ENCODE measurements at places on chromosomes 5 and 9. TPM values are rescaled to one million over a fixed set of nuclear protein-coding genes. Genes with fewer than 3 reads are reported as not detected.
A peak's percentile ranks its signal among the peaks of the same experiment; 100 is the strongest.

- no peaks in the 10 kb centered on the region for H3K27me3 ChIP-seq
- H3K4me3 ChIP-seq = no peak overlapping the region
- no peaks in the 10 kb centered on the region for H3K4me1 ChIP-seq
- H3K27ac ChIP-seq = peak overlapping the region; percentile 87
- no peaks in the 10 kb centered on the region for H3K36me3 ChIP-seq
Observed at GRCh38 chr5:170151097-170151831, 45.6 kb downstream of the FOXI1 start.

GRCh38 chr5:143506836-143507552 is 103.5 kb upstream of the NR3C1 start:
- peak overlapping the region; percentile 35 for H3K27ac ChIP-seq
- no peaks in the 10 kb centered on the region for H3K4me1 ChIP-seq
- H3K4me3 ChIP-seq = no peak overlapping the region

Gene GRHPR
- 117 TPM for total RNA-seq

Gene PCDHB2
- total RNA-seq = 3.8 TPM

GRCh38 chr5:107875833-107876232 is 205.1 kb upstream of the EFNA5 start:
- H3K36me3 ChIP-seq = no peaks in the 10 kb centered on the region
- DNase-seq = no peak
- no peak overlapping the region for H3K27ac ChIP-seq

DNA sequence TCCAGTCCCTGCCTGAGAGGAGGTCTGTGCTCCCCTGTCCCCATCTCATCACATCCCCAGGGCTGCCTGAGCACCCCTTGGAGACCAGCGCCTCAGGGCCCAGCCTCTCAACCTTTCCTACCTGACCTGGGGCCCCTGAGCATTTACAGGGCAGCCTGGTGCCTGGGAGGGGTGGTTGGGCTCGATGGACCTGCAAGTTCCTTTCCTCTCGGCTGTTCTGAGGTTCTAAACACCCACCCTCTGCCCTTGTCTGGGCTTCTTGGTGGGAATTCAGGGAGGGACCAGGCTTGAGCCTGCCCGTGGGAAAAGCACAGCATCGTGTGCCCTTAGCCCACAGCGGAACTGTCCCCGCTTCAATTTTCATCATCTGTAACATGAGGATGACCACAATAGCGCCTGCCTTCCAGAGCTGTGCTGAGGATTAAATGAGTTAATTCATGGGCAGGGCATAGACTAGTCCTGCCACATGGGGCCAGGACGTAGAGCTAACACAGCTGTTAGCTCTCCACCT is 91.0 kb upstream of the SH3PXD2B start:
- H3K27ac ChIP-seq = no peak overlapping the region
- H3K4me1 ChIP-seq = no peaks in the 10 kb centered on the region
- no peak for DNase-seq
- no peak overlapping the region for H3K4me3 ChIP-seq

DNA sequence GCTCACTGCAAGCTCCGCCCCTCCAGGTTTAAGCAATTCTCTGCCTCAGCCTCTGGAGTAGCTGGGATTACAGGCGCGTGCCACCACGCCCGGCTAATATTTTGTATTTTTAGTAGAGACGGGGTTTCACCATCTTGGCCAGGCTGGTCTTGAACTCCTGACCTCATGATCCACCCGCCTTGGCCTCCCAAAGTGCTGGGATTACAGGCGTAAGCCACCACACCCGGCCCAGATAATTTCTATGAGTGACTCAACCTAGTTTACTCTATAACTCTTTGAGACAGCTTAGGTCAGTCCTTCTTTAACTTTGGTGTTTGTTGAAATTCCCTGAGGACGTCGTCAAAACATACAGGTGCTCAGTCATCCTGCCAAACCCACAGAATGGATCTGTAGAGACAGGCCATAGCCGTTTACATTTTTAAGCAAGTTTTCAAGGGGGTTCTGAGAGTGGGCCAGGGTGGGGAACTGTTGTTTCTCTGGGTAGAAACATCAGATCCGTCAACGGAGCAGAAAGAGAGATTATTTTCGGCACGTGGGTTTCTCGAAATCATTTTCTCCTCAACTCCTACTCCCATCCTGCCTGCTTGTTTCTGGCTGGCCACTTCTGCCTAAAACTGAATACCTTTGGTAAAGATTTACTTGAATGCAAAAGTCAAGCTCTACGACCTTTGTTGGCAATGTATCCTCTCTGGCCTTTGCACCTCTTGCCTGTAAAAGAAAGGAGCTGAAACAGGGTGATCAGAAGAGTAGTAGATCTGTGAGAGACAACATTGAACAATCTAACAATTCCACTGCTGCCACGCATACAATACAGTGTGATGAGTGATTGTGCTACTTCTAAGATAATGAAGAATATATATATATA is 6.0 kb upstream of the BOD1 start:
- no peak for DNase-seq
- no peak overlapping the region for H3K27ac ChIP-seq
- H3K36me3 ChIP-seq = no peaks in the 10 kb centered on the region
- H3K27me3 ChIP-seq = no peaks in the 10 kb centered on the region
- no peak overlapping the region for H3K4me3 ChIP-seq

DNA sequence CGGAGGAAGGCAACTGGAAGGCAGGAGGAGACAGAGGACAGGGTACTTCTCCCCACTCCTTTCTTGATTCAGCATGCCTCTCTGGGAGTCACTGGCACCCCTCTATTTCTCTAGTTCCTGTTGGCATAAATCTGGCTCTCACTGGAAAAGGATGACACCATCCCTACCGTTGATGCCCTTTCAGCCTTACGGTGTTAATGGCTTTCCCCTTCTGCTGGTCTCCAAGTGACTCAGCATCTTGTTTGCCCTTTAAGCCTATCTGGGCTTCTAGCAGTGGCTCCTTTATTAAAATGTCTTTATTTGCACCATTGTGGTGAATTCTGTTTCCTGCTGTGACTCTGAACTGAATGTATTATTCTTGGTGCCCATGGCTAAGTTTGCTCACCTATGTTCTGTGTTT is 227.3 kb upstream of the GLRA1 start:
- H3K4me1 ChIP-seq = no peaks in the 10 kb centered on the region
- no peak for DNase-seq
- no peaks in the 10 kb centered on the region for H3K36me3 ChIP-seq
- H3K27ac ChIP-seq = no peak overlapping the region
- no peak overlapping the region for H3K4me3 ChIP-seq
- no peaks in the 10 kb centered on the region for H3K27me3 ChIP-seq

DNA sequence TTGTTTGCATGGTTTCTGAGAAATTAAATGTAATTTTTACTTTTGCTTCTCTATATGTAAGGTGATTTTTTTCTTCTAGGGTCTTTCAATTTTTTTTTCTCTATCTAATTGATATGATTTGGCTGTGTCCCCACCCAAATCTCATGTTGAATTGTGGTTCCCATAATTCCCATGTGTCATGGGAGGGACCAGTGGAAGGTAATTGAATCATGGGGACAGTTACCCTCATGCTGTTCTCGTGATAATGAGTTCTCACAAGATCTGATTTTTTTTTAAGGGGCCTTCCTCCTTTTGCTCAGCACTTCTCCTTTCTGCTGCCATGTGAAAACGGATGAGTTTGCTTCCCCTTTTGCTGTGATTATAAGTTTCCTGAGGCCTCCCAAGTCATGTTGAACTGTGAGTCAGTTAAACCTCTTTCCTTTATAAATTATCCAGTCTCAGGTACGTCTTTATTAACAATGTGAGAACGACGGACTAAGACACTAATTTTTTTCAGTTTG is 150.8 kb downstream of the MTRR start:
- H3K4me3 ChIP-seq = no peak overlapping the region
- H3K36me3 ChIP-seq = no peaks in the 10 kb centered on the region
- no peak for DNase-seq
- no peaks in the 10 kb centered on the region for H3K27me3 ChIP-seq
- no peaks in the 10 kb centered on the region for H3K4me1 ChIP-seq
- H3K27ac ChIP-seq = no peak overlapping the region

- H3K27me3 ChIP-seq = no peaks in the 10 kb centered on the region
- no peak overlapping the region for H3K27ac ChIP-seq
- DNase-seq = peak; percentile 36
- no peaks in the 10 kb centered on the region for H3K36me3 ChIP-seq
Observed at GRCh38 chr5:170552621-170553115, 48.8 kb downstream of the KCNIP1 start.

DNA sequence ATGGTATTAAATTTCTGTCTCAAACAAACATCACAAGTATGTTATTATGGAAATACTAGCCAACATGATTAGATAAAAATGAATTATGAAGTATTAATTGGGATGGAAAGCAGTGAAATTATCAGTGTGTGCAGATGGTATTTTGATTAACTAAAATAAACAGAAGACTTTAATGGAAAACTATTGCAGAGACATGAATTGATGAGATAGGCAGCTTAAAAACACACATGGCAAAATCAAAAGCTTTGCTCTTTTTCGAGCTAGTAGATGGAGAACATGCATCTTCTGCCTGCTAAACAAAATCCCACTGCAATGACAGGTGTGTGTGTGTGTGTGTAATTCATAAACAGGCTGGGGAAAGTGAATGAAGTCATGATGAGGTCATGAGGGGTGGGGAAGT is 426.2 kb downstream of the MTRR start:
- H3K27me3 ChIP-seq = no peaks in the 10 kb centered on the region
- H3K27ac ChIP-seq = no peak overlapping the region
- H3K4me1 ChIP-seq = no peaks in the 10 kb centered on the region

DNA sequence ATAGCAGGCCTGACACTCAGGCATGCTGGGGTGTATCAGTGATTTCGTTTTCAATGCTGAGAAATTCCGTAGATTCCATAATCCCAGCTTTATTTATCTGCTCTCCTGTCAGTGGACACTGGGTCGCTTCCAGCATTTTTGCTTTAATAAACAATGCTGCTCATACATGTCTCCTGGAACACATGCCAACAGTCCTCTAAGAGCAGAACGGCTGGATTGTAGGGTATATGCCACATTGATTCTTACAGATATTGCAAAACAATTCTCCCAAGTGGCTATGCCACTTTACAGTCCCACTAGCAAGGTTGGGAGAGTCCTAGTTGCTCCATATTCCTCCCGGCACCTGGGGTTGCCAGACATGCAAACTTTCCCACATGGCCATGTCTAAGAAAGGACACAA is 81.9 kb downstream of the RAPGEF1 start:
- no peaks in the 10 kb centered on the region for H3K4me1 ChIP-seq
- no peaks in the 10 kb centered on the region for H3K27me3 ChIP-seq
- H3K36me3 ChIP-seq = no peaks in the 10 kb centered on the region
- DNase-seq = no peak
- H3K27ac ChIP-seq = peak overlapping the region; percentile 26

- no peaks in the 10 kb centered on the region for H3K4me1 ChIP-seq
- H3K4me3 ChIP-seq = no peak overlapping the region
- H3K36me3 ChIP-seq = no peaks in the 10 kb centered on the region
- H3K27ac ChIP-seq = peak overlapping the region; percentile 28
- DNase-seq = no peak
Observed at GRCh38 chr5:127367946-127368465, 77.4 kb downstream of the MEGF10 start.

Gene TOR1A
- 54.4 TPM for total RNA-seq

Gene ANKRD34B
- not detected for total RNA-seq
